ENCODE measurements at places on chromosomes 11 and 22. TPM values are rescaled to one million over a fixed set of nuclear protein-coding genes. Genes with fewer than 3 reads are reported as not detected.

NAALADL1 gene
- 4.8 TPM for total RNA-seq

TEX12 gene
- 0.22 TPM for total RNA-seq

ZNRF3 gene
- total RNA-seq: 6.3 TPM

HSPB2 gene
- total RNA-seq: 36.5 TPM

CLP1 gene
- 6.0 TPM for total RNA-seq

SNX15 gene
- total RNA-seq: 15.7 TPM

KIRREL3 gene
- 0.74 TPM for total RNA-seq

LIF gene
- 0.16 TPM for total RNA-seq

KCNQ1 gene
- total RNA-seq: 41.8 TPM

Measured in left ventricle myocardium inferior (tissue), 1 donor.